ENCODE measurements at places on chromosomes 4 and X. TPM values are rescaled to one million over a fixed set of nuclear protein-coding genes. Genes with fewer than 3 reads are reported as not detected.

Gene SERPINA7
- total RNA-seq: not detected

Gene CT83
- not detected for total RNA-seq

Gene TRAM1L1
- total RNA-seq: 7.2 TPM

Gene SPANXN3
- total RNA-seq: not detected

Gene KLHL4
- total RNA-seq: 23.8 TPM

Gene NPY1R
- total RNA-seq: 5.1 TPM

Gene OCIAD1
- 134 TPM for total RNA-seq

DNA sequence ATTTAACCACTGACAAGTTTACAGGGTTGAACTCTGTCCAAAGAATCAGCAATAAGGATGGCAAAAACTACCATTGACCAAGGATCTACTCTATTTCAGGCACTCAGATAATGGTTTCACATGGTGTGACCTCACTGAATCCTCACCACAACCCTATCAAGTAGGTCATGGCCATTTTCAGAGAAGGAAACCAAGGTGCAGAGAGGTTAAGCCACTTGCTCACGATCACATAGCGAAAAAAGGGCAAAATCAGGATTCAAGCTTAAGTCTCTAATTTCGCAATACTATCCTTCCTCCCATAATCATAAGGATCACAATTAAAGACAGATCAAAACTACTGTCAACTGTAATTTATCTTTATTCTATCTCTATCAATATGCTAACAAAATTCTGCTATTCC lies 191.0 kb upstream of the AFF2 start:
- no peak for DNase-seq

- DNase-seq: no peak
These were observed 15.4 kb downstream of the SMIM10 start for GRCh38 chrX:135006187-135006586.

DNA sequence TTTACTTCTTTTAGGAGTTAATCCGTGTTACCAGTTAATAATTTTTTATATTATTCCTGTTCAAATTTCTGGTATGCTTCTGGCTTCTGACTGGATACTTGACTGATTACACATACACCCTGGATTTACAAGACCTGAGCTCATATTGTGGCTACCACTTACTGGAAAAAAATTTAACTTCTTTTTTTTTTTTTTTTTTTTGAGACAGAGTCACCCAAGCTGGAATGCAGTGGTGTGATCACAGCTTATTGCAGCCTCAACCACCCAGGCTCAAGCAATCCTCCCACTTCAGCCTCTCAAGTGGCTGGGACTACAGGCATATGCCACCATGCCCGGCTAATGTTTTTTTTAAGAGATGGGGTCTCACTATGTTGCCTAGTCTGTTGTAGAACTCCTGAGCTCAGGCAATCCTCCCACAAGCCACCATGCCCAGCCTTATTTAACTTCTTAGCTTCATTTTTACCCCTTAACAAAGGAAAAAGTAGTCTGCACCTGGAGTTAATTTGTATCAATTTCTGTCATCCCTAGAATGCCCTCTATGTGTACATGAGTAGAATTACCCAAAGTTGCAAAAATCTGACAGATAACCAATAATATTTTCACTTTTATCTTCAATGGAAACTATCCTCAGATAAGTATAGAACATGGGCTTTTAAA lies 50.3 kb downstream of the TMEM165 start:
- DNase-seq: no peak

- no peak for DNase-seq
These were observed 277.7 kb downstream of the ARAP2 start for GRCh38 chr4:35966566-35966965.

- no peak for DNase-seq
These were observed 304.6 kb downstream of the SPRY1 start for GRCh38 chr4:123701131-123701575.

GRCh38 chr4:184812651-184813181 lies 13.1 kb downstream of the ACSL1 start:
- DNase-seq: no peak

- DNase-seq: no peak
These were observed 121.2 kb downstream of the AFAP1 start for GRCh38 chr4:7818399-7818911.

DNA sequence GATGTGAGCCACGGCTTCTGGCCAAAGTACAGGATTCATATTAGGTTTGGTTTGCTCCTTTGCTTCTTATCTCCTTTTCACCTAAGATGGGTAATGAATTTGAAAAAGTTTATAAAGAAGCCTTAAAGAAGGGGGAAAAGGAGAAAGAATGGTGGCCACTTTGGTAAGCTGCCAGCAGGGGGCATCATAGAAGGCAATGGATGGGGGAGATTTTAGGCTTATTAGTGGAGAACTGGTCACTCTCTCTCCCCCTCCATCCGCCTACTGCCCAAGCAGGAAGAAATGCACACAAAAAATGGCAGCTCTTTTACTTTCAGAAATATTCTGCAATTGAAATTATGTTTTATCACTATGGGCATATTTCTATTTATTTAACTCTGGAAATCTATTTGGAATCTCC lies 32.0 kb downstream of the SPARCL1 start:
- no peak for DNase-seq

GRCh38 chrX:31715675-31716074 lies 643.8 kb upstream of the FTHL17 start:
- no peak for DNase-seq

- no peak for DNase-seq
These were observed 92.2 kb upstream of the ANXA3 start for GRCh38 chr4:78459327-78459726.

GRCh38 chr4:1260418-1261106 lies 11.6 kb upstream of the CTBP1 start:
- DNase-seq: no peak

DNA sequence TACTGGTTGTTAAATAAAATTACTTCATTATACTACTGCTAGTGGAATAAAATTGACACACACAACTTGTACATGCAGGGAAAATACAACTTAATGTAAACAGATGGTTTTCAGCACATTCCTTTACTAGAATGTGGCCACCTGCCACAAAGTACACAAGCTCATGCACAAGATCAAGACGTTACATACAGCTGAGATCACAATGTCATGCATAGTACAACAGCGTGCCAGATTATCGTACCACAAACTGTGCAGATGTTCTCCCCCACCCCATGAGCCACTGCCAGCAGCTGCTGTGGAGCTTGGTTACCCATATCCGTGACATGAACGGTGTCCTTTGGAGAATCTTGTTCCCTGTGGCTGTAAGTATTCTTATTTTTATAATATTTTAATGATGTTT lies 27.7 kb downstream of the FBXO8 start:
- no peak for DNase-seq

- no peak for DNase-seq
These were observed 74.6 kb upstream of the GRXCR1 start for GRCh38 chr4:42817913-42818312.

DNA sequence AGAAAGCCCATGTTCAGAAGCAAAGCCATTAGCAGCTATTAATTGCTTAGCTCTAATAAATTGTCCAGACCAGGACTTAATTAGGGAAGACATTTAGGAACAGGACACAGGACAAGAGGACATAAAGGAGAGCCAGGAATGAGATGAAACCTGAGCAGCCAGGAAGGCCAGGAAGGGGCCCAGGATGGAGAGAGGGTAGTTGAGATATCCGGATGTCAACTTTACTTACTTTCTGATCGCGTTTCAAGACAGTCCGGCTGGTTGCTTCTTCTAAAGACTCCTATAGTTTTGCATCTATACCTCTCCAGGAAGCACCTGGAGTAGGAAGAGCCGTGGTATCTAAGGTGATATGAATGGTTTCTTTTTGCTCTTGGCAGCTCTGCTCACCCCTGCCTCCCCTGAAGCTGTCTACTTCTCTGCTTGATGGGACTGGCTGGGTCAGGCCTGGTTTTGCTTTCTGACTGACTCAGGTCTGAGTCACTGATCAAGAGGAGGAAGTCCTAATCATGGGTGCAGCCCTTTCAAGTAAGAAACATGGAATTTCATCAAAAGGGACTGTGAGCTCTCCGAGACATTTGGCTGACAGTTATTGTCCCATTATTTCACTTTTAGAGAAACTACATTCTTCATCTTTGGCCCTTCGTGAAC lies 733.3 kb downstream of the RPA4 start:
- DNase-seq: no peak
